Fibroblast of mammary gland (primary cell): ENCODE measurements at places on chromosomes 6 and 20.

DNA sequence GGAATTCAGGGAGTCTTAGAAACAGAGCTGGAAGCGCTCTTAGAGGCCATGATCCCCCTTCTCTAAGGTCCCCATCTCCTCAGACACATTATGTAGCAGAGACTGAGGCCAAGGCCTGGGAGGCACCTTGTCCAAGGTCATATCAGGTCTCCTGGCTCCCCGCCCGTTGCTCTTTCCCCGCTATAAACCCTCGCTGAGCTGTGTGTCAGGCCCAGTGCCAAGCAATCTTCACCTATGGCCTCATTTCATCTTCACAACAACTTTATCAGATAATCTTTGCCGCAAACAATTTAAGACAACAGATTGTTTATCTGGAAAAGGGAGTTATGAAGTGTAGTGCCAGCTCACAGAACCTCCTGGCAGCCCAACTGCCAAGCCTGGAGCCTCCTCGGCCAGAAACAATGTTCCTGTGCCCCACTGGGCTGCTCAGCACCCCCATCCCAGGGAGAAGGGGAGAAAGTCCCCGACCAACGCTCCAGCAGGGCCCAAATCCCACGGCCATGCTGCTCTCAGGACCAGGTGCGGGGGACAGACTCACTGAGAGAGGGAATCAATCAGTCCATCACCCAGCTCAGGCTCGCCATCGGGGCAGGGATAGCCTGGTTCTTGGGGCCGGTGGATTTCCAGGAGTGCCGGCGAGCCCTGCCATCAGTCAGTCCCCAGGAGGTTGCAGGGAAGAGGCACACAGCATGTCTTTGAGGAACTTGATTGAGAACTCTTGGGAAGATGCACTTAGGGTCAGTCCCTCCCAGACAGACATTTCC is 16.9 kb upstream of the FANCE start:
- DNase-seq = no peak

GRCh38 chr6:112087916-112088315 is 525 bp downstream of the FAM229B start:
- peak; percentile 11 for DNase-seq

DNA sequence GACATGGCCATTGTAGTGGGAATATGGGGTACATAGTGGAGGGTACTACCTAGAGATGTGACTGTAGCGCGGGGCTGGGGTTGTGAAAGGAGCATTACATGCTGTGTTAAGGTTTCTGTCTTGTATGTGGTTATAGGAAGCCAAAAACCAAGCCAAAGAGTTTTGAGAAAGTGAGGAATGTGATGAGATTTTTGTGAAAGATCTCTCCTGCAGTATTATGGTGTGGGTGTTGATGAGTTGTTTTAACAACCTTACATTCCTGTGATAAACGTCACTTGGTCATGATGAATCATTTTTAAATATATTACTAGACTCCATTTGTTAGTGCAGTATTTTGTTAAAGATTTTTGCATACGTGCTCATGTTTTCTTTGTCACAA is 48.9 kb downstream of the ZFAND3 start:
- DNase-seq = peak; percentile 57

GRCh38 chr6:17972978-17973622 is 14.3 kb downstream of the KIF13A start:
- DNase-seq = no peak

GRCh38 chr20:17538517-17539170 is 7.5 kb upstream of the BFSP1 start:
- peak; percentile 34 for DNase-seq
